Caki2 (cell line): ENCODE measurements at places on chromosomes 2 and 18. TPM values are rescaled to one million over a fixed set of nuclear protein-coding genes. Genes with fewer than 3 reads are reported as not detected.

DNA sequence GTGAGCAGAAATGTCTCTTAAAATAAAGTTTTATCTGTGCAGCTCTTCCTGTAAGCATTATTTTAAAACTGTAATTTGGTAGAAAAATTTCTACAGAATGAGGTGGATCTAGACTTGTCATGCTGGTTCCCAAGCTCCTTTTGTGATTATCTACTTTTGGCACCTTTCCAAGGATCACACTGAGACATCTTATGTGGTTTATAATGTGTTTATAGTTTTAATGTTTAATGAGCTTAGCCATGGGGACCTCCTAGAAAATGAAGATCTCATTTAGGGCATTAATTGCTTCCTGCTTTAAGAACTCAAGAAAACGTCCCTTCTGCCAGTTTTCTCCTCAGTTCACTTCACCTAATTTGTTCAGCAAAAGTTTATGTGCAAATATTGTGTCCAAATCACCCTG, 468.4 kb downstream of the SUCLG1 start:
- peak; percentile 14 for DNase-seq

DNA sequence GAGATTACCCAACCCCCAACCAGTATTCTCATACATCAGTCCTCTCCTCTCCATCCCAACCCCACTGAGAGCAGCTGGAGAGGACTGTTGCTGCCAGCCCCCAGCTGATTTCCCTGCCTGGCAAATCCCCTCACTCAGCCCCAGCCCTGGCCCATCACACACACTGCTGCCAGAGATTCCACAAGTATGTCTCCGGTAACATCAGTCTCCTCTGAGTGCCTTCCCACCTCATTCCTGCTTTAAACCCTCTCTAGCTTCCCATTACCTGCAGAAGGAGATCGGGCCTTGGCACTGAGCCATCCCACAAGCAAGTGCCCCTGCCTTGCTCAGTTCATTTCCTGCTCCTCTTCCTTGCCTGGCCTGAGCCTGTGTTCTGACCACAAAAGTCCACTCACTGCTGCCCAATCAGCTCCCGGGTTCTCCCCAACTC, 50.6 kb upstream of the ZFP36L2 start:
- no peak for DNase-seq

DNA sequence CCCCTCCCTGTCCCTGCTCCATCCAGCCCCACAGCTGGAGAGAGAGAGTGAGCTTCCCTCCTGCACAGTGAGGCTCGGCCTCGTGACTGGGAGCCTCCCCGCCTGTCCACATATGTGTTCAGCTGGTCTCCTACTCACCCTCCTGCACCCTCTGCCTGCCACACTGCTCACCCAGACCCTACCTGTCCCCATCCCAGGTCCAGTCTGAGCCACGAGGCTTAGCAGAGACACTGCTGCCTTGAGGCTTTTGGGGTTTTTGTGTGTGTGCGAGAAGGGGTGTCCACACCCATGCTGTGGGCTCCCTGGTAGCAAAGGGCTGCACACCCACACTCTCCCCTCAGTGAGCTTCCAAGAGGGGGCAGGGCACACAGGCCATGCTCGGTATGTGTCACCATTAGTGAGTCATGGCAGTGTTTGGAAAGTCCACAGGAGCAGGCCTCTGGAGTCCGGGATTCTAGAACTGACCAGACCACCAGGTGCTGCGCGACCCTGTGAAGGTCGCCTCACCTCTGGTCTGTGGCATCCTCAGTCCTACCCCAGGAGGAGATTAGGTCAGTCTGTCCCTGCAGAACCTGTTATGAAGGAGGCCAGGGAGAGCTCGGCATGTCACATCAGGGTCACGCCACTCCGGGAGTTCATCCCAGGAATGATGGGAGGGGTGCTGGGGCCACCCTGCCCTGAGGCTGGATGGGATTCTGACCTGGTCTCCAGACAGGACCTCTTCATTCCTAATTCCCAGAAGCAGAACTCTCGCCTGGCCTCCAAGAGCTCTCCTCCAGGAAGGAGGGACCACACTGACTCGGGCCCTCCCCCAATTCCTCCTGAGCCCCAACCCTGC, 39.9 kb upstream of the SMAD7 start:
- DNase-seq: peak; percentile 61

PLA2R1 gene
- 0.37 and 1.1 TPM in 2 replicates for total RNA-seq

SH3BP4 gene
- 33.9 and 38.4 TPM in 2 replicates for total RNA-seq

TWIST2 gene
- total RNA-seq: not detected in 2 replicates

DNA sequence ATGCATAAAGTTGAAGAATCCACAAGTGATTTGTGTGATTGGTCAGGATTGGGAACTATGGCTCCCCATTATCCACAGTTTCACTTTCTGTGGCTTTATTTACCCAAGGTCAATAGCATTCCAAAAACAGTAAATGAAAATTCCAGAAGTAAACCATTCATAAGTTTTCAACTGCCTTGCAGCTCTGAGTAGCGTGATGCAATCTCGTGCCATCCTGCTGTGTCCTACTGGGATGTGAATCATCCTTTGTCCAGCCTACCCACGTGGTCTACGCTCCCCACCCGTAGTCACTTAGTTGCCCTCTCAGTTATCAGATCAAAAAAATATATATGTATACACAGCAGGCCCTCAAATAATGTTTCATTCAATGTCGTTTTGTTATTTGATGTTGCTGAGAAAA, 89.0 kb upstream of the DLGAP1 start:
- DNase-seq: no peak

G6PC2 gene
- not detected in 2 replicates for total RNA-seq

- DNase-seq: no peak
These were observed 69.9 kb downstream of the CDC42EP3 start for GRCh38 chr2:37601569-37601968.

SERPINB5 gene
- 40.1 and 44.9 TPM in 2 replicates for total RNA-seq

DPYSL5 gene
- total RNA-seq: 0.93 and 4.7 TPM in 2 replicates

GRCh38 chr2:222708274-222708710, 36.8 kb downstream of the MOGAT1 start:
- peak; percentile 48 for DNase-seq
